ENCODE measurements at places on chromosomes 2 and 18. TPM values are rescaled to one million over a fixed set of nuclear protein-coding genes. Genes with fewer than 3 reads are reported as not detected.

IL36G gene
- not detected for polyA plus RNA-seq

DSC3 gene
- polyA plus RNA-seq: not detected

XIRP2 gene
- polyA plus RNA-seq: not detected

STARD6 gene
- not detected for polyA plus RNA-seq

CFAP210 gene
- not detected for polyA plus RNA-seq

AQP12B gene
- polyA plus RNA-seq: not detected

SP5 gene
- polyA plus RNA-seq: not detected

RAX gene
- polyA plus RNA-seq: not detected

MBD5 gene
- polyA plus RNA-seq: 10.0 TPM

ANKRD30BL gene
- not detected for polyA plus RNA-seq

REEP1 gene
- polyA plus RNA-seq: not detected

CD207 gene
- polyA plus RNA-seq: 0.20 TPM

CREB1 gene
- 64.8 TPM for polyA plus RNA-seq

CARF gene
- 1.5 TPM for polyA plus RNA-seq

PLB1 gene
- polyA plus RNA-seq: not detected

OTOF gene
- polyA plus RNA-seq: 1.3 TPM
